ENCODE measurements at places on chromosomes 16 and 17. TPM values are rescaled to one million over a fixed set of nuclear protein-coding genes. Genes with fewer than 3 reads are reported as not detected.

DNA sequence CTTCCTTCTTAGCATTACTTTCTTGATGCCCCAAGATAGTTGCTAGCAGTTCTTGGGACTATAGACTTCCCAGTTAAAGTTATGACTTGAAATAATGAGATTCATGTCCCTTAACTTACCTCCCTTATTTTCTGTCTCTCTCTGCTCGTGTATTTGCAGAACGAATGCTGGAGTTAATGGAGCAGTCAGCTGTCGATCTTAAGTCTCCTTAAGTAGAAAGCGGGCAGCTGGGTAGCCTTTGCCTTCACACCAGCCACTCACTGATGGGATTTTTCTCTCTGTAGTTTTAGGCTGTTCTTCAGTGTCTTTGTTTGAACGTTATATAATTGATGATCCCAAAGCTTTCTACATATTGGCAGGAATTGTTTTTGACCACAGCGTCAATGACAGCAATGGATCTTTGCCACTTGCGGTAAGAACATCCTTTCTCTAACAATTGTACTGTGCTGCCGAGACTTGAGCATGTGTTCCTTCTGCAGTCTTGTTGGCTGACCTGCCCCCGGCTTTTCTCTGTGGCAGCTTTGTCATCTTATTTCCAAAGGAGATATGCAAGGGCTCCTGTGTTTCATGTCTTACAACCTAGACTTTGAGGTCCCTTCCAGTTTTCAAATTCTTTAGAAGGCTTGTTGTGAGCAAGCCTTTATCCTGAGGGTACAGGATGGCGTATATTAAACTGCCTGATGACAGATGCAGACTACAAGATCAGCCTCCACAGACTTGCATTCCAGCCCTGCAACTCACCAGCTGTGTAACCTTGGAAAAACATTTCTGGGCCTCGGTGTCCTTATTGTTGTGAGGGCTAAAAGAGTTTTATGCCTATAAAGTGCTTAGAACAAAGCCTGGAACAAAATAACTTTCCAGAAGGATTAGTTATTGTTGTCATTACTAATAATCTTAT, 25.1 kb upstream of the ABCA3 start:
- no peaks in the 10 kb centered on the region for H3K36me3 ChIP-seq
- H3K4me1 ChIP-seq: peaks cover under 1% of the 10 kb centered on the region
- H3K4me3 ChIP-seq: no peak overlapping the region
- H3K27me3 ChIP-seq: no peaks in the 10 kb centered on the region
- DNase-seq: no peak
- no peak overlapping the region for H3K27ac ChIP-seq

DNA sequence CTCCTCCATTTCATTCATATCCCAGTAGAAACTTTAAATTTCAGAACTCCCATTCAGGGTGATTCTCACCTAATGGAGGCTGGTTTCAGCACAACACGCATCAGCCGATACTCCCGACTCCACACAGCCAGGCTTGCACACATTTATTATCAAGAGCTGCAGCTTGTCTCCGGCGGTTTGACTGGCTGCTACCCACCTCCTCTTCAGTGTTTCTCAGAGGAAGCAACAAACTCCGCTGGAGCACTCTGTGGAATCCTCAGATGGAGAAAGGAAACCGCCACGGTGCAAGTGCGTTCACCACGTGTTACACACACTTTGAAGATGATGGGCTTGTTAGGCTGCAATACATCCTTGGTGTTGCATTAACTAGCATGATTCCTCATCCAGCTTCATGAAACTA, 39.7 kb upstream of the NUDT7 start:
- peaks cover 11% of the 10 kb centered on the region for H3K4me1 ChIP-seq
- H3K27me3 ChIP-seq: no peaks in the 10 kb centered on the region
- DNase-seq: no peak
- H3K36me3 ChIP-seq: no peaks in the 10 kb centered on the region

GRCh38 chr16:87627542-87628245, 25.4 kb downstream of the JPH3 start:
- H3K4me1 ChIP-seq: no peaks in the 10 kb centered on the region
- H3K36me3 ChIP-seq: no peaks in the 10 kb centered on the region
- no peak overlapping the region for H3K4me3 ChIP-seq
- no peak overlapping the region for H3K27ac ChIP-seq
- no peaks in the 10 kb centered on the region for H3K27me3 ChIP-seq
- DNase-seq: no peak

GRCh38 chr17:40445751-40446468, 2.7 kb downstream of the IGFBP4 start:
- no peaks in the 10 kb centered on the region for H3K36me3 ChIP-seq
- H3K27me3 ChIP-seq: no peaks in the 10 kb centered on the region
- H3K4me3 ChIP-seq: peak overlapping the region; percentile 87
- no peak for DNase-seq

TMEM92 gene
- total RNA-seq: 0.59 TPM

GAST gene
- total RNA-seq: not detected

ADORA2B gene
- 3.6 TPM for total RNA-seq
